Motor neuron (in vitro differentiated cells): ENCODE measurements at places on chromosomes 12 and 14. TPM values are rescaled to one million over a fixed set of nuclear protein-coding genes. Genes with fewer than 3 reads are reported as not detected.

GRCh38 chr12:64526859-64527258 lies 74.9 kb downstream of the TBK1 start:
- no peak for ATAC-seq

DNA sequence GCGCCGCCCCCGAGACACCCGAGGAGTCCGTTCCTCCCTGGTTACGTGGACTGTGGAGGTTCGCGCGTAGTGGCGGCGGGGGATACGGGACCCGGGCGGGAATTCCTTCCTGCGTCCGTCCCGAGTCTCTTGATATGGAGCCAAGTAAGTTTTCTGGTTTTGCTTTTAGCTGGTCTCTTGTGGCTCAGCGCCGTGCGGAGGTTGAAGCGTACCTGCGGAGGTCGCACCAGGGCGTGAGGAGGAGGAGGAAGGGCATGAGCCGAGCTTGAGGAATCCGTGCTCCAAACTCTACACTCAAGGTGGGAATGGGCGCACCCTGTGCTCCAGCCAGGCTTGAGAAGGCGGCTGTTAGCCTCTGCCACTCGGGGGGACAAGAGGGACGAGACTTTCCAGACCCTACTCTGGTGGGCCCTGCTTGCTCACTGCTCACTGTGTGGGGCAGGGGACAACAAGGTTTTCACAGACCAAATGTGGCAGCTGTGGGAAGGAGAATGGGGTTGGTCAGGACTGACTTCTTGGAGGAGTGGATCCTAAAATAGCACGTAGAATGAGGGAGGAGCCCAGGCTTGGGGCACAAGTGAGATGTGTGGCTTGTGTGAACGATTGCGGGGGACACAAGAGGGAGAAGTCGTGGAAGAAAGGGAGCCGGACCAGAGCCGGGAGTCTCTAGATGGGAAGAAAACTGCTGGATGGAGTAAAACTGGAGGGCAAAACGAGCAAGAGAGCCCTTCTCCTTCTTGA lies 577 bp downstream of the ATG101 start:
- ATAC-seq: no peak

- ATAC-seq: no peak
Observed at GRCh38 chr14:52730709-52731111, 744 bp downstream of the STYX start.

GRCh38 chr12:80086025-80086424 lies 13.3 kb upstream of the OTOGL start:
- no peak for ATAC-seq

Gene CPM
- total RNA-seq: 19.5 and 27.0 TPM in 2 replicates

DNA sequence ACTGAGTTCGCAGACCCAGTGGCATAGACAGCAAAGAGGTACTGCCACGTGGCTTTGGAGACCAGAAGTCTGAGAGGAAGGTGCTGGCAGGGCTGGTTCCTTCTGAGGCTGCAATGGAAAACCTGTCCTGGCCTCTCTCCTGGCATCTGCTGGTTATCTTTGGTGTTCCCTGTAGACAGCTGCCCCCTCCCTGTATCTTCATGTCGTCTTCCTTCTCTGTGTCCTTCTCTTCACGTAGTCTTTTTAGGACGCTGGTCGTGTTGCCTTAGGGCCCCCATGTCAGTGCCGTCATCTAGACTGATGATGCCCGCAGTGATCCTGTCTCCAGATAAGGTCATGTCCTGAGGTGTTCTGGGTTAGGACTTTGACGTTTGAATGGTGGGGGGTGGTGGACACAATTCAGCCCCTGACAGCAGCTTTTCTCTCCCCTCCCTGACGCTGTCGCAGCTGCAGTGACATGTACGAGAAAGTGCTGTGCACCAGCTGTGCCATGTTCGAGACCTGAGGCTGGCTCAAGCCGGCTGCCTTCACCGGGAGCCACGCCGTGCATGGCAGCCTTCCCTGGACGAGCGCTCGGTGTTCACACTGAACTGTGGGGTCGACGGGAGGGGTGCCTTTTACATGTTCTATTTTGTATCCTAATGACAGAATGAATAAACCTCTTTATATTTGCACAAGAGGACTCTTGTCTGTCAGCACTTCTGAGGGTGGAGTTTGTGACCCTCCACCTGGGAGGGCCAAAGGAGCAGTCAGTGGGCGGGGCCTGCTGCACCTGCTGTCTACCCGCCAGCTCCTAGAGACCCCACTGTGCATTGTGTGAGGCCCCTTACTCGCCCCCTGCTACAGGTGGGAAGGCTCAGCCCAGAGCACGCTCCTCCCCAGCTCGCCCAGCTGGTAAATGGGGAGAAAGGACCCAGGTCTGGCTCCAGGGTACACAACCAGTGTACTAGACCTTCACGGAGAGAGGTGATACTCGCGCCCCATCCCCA lies 6.3 kb downstream of the SIVA1 start:
- no peak for ATAC-seq

Gene SPTB
- total RNA-seq: 0.36 and 0.63 TPM in 2 replicates

Gene MYF6
- 0.18 TPM in 1 of 2 replicates, not detected in the other for total RNA-seq

GRCh38 chr12:67740711-67741110 lies 92.2 kb downstream of the DYRK2 start:
- no peak for ATAC-seq

Gene FAM90A1
- total RNA-seq: 0.30 and 0.45 TPM in 2 replicates

DNA sequence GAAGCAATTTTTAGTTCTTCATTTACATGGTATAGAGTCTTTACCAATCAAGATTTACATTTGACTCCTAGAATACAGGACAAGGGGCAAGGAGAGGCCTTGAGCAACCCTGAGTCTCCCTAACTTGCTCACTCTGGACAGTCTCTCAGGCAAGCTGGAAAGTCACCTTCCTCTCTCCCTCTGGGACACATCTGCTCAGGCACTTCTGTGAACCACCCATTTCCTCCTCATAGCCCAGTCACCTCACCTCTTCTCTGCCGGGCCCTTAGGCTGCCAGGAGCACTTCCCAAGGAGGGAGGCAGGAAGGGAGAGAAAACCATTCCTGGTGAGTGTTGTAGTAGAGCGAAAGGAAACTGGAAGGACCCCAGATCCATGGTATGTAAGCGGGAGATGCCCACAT lies 202.8 kb downstream of the TTC7B start:
- no peak for ATAC-seq

Gene A2M
- 2.2 and 3.1 TPM in 2 replicates for total RNA-seq

- no peak for ATAC-seq
Observed at GRCh38 chr12:91171476-91171875, 11.1 kb downstream of the DCN start.

- no peak for ATAC-seq
Observed at GRCh38 chr12:109737631-109738030, 24.0 kb downstream of the FAM222A start.

- no peak for ATAC-seq
Observed at GRCh38 chr12:123030686-123031085, 50.2 kb downstream of the ARL6IP4 start.

- ATAC-seq: no peak
Observed at GRCh38 chr12:102232446-102232845, 34.8 kb upstream of the PMCH start.

DNA sequence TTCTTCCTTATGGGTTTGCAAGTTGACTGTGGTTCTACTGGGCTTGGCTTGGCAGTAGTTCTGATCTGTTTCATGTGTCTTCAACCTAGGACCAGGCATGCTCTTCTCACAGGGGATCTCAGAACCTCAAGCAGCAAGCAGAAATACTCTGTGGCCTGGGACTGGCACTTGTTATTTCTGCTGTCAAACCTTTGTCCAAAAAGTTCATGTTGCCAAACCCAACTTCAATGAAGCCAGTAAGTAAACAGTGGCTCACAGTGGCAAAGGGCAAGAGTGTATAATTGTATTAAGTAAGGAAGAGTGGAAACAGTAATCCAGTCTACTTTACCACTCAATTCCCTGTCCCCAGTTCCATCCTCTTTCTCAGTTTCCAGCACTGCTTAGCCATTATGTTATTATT lies 15.7 kb upstream of the HMGA2 start:
- ATAC-seq: no peak

- ATAC-seq: no peak
Observed at GRCh38 chr12:109715310-109716091, 1.9 kb downstream of the FAM222A start.

GRCh38 chr14:21203470-21204166 lies 47.8 kb upstream of the OR5AU1 start:
- no peak for ATAC-seq

GRCh38 chr14:32702562-32702961 lies 236.1 kb upstream of the NPAS3 start:
- ATAC-seq: peak; percentile 93

- no peak for ATAC-seq
Observed at GRCh38 chr12:6695313-6696045, 5.1 kb downstream of the PIANP start.

Gene FAIM2
- 15.7 and 17.1 TPM in 2 replicates for total RNA-seq

- ATAC-seq: no peak
Observed at GRCh38 chr14:98893675-98894074, 378.3 kb downstream of the BCL11B start.

- ATAC-seq: no peak
Observed at GRCh38 chr14:101881426-101881825, 82.9 kb upstream of the DYNC1H1 start.
